ENCODE measurements at places on chromosomes 16 and 17.

GRCh38 chr17:44965481-44966234 lies 2.4 kb downstream of the C1QL1 start:
- peaks cover 76% of the 10 kb centered on the region for H3K27me3 ChIP-seq
- peaks cover 27% of the 10 kb centered on the region for H3K4me1 ChIP-seq
- no peak for DNase-seq
- peaks cover 3% of the 10 kb centered on the region for H3K36me3 ChIP-seq
- H3K4me3 ChIP-seq, result peak overlapping the region; percentile 23
- no peak overlapping the region for H3K27ac ChIP-seq

DNA sequence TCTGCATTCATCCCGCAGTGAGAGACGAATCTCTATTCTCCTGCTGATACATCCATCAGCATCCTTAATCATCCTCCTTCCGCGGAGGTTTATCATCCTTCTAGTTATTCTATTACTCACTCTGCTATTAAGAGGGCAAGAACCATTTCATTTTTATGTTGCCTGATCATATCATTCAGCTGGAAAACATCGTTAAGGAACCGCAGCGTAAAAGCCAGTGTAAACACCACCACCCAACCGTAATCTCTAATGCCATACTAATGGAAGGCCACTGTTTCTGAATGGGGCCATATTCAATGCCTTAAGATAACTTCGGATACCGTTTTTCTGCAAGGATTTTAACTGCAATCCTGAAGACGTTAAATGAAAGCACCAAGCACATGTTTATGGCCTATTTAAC lies 36.7 kb upstream of the ERCC4 start:
- H3K4me3 ChIP-seq, result no peak overlapping the region
- H3K27me3 ChIP-seq, result peaks cover 34% of the 10 kb centered on the region
- no peaks in the 10 kb centered on the region for H3K4me1 ChIP-seq
- peaks cover 2% of the 10 kb centered on the region for H3K36me3 ChIP-seq

GRCh38 chr16:70689970-70690891 lies 4.4 kb upstream of the MTSS2 start:
- no peak for DNase-seq
- no peaks in the 10 kb centered on the region for H3K27me3 ChIP-seq
- no peak overlapping the region for H3K4me3 ChIP-seq
- H3K4me1 ChIP-seq, result peaks cover 1% of the 10 kb centered on the region
- no peak overlapping the region for H3K27ac ChIP-seq
- peaks cover 3% of the 10 kb centered on the region for H3K36me3 ChIP-seq

DNA sequence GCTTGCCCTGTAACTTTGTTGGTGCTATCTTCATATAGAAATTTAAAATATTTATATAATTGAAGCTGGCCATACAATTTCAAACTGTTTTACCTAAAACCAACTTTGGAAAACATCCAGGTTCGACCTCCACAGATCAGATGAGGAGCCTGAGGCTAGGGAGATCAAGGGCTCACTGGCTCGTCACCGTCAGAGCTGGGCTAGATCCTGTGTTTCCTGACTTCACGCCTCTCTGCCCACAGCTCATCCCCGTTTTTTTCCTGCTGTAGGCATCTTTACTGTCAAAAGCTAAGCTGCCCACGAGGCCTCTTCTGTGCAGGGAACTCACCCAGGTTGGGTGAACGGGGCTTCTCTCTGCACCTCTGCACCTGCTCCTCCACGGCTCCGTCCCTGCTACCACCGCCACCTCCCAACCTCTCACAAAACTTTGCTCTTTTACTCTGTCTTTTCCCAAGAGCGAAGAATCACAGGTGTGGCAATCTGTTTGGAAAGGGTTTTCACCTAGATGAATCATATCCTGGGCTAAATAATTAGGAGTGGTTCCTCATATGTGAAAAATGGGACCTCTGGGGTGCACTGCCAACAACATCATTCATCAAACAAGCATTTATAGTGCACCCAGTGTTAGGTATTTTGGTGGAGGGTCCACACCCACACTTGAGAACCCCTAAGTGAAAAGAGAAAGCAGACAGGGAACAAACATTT lies 24.8 kb upstream of the KDM6B start:
- no peak overlapping the region for H3K4me3 ChIP-seq
- H3K27ac ChIP-seq, result no peak overlapping the region
- peaks cover 63% of the 10 kb centered on the region for H3K27me3 ChIP-seq
- H3K4me1 ChIP-seq, result no peaks in the 10 kb centered on the region
- no peak for DNase-seq

DNA sequence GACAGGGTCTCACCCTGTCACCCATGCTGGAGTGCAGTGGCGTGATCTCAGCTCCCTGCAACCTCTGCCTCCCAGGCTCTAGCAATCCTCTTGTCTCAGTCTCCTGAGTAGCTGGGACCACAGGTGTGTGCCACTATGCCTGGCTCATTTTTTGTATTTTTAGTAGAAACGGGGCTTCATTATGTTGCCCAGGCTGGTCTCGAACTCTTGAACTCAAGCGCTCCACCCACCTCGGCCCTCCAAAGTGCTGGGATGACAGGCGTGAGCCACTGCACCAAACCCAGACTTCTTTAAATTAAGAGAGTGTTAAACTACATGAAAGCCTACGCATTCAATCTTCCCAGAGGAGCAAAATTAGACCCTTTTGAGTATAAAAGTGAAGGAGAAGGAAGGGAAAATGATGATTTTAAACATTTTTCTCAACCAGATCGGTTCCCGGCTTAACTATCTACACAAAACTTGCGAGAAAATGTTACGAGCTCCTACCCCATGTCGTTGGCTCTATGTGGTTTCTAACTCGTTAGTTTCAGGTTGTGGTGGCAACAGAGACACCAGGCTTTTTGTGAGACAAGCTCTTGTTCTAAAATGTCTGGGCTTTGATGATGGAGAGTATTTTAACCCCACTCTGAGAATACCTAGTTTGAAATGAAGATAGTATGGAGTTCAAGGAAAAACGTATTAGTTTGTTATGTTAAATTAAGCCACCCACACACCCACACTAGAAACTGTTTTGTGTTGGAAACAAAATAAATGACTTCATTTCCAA lies 26.3 kb downstream of the STAT5B start:
- peaks cover 61% of the 10 kb centered on the region for H3K4me1 ChIP-seq
- H3K27ac ChIP-seq, result peak overlapping the region; percentile 98
- no peaks in the 10 kb centered on the region for H3K27me3 ChIP-seq
- peaks cover 18% of the 10 kb centered on the region for H3K36me3 ChIP-seq

DNA sequence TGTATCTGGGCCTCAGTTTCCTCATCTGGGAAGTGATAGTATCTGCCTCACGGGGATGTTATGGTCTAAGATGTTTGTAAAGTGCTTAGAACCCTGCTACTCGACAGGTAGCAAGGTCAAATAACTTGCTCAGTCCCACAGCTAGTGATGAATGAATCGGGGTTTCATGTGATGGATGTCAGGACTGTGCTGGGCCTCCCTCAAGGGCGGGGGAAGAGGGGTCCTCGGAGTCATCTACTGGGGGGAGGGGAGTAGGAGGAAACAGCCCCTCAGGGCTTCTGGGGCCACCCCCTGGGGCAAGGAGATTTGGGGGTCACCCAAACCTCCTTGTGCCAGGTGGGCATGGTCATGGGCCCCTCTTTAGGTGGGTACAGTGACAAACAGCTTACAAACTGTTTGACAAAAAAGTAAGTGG lies 732 bp downstream of the PNPO start:
- H3K27me3 ChIP-seq, result no peaks in the 10 kb centered on the region
- H3K4me1 ChIP-seq, result peaks cover 40% of the 10 kb centered on the region
- H3K4me3 ChIP-seq, result peak overlapping the region; percentile 81

DNA sequence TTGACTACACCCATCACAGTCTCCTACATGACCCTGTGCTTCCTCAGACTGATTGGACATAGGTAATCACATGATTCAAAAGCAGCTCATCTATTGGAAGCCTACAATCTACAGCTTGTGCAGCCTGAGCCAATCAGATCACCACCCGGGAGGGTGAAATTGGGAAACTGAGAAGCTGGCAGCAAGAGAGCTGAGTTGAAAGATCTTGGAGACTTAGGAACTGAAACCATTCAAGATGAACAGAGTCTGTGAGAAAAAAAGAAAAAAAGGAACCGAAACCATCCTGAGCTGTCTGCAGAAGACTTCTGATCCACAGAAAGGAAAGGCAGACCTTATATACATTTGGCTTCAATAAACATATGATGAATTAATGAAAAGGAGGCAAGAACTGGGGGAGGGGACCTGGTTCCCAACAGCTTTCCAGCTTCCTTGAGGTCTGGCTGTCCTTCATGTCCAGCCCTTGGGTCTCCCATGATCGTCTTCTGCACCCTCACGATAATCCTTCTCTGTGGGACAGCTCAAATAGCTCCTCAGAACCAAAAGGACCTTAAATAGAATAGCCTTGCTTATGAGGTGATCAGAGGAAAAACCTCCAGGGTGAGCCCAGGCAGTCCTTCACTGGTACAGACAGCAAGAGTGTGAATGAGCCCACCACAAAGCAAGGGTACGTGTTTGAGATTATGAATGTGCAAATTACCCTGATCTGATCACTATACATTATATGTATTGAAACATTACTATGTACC lies 32.6 kb downstream of the PLXDC1 start:
- no peaks in the 10 kb centered on the region for H3K27me3 ChIP-seq
- H3K4me1 ChIP-seq, result peaks cover 16% of the 10 kb centered on the region
- no peak overlapping the region for H3K27ac ChIP-seq
- no peaks in the 10 kb centered on the region for H3K36me3 ChIP-seq
- no peak for DNase-seq
- H3K4me3 ChIP-seq, result no peak overlapping the region

- peak overlapping the region; percentile 77 for H3K4me3 ChIP-seq
- peaks cover 10% of the 10 kb centered on the region for H3K36me3 ChIP-seq
- H3K27ac ChIP-seq, result peak overlapping the region; percentile 92
- no peak for DNase-seq
These were observed 389 bp downstream of the DUS1L start for GRCh38 chr17:82065193-82065637.

DNA sequence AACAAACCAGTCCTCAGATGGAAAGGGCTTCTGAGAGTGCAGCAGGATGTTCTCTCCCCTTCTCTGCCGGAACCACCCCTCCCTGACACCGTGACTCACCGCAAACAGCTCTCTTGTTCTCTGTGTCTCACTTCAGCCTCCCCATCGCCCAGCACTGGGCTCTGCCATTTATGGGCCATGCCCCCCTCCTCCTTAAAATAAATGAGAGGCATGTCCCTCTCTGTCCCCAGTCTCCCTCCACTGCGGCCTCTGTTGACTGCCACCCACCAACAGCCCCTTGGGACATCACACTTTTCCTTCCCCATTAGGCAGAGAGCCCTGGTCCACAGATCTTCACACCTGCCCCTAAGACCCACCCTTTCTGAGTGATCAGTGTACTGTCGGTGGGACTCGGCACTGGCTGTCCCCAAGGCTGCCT lies 6.3 kb downstream of the CCDC102A start:
- peak overlapping the region; percentile 75 for H3K4me3 ChIP-seq
- H3K4me1 ChIP-seq, result peaks cover 64% of the 10 kb centered on the region
- peak overlapping the region; percentile 94 for H3K27ac ChIP-seq
- H3K36me3 ChIP-seq, result peaks cover 11% of the 10 kb centered on the region
- no peak for DNase-seq

- no peaks in the 10 kb centered on the region for H3K4me1 ChIP-seq
- H3K27me3 ChIP-seq, result no peaks in the 10 kb centered on the region
- peaks cover 5% of the 10 kb centered on the region for H3K36me3 ChIP-seq
- no peak overlapping the region for H3K4me3 ChIP-seq
- H3K27ac ChIP-seq, result no peak overlapping the region
- no peak for DNase-seq
These were observed 24.1 kb downstream of the BAHCC1 start for GRCh38 chr17:81419319-81419885.

GRCh38 chr16:68373528-68374245 lies 62.9 kb downstream of the PRMT7 start:
- H3K4me1 ChIP-seq, result peaks cover 38% of the 10 kb centered on the region
- peak overlapping the region; percentile 64 for H3K27ac ChIP-seq
- DNase-seq, result no peak
- H3K27me3 ChIP-seq, result no peaks in the 10 kb centered on the region
- no peak overlapping the region for H3K4me3 ChIP-seq
- no peaks in the 10 kb centered on the region for H3K36me3 ChIP-seq

DNA sequence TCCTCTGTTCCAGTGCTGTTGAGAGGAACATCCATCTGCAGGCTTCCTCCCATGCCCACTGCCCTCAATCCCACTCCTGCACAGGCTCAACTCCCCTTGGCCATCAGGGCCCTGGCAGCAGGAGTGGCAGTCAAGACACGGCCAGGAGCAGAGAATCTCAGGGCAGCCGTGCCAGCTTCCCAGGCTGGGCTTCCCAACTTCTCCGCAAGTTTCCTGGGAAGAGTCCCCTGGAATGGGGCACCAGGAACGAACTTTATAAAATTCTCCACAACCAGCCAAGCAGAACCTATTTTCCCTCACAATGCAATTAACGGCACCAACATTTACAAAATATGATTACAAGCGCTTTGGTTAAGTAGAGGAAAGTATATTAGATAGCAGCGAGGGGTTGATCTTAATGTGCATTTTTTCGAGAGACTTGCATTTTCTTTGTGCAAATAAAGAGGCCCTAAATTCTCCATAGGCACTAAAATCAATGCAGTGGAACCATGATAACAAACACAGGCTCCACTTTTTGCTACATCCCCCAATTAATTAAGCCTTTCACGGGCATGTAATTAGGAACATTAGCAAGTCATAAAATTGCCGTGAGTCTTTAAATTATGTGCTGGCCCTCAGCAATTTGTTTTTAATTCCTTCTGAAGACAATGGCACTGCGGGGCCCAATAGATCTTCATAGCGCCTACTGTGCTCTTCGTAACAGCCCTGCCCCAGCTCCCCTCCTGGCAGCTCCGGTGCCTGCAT lies 99.9 kb upstream of the LHX1 start:
- H3K4me1 ChIP-seq, result no peaks in the 10 kb centered on the region
- H3K27me3 ChIP-seq, result no peaks in the 10 kb centered on the region
- H3K4me3 ChIP-seq, result no peak overlapping the region
- H3K36me3 ChIP-seq, result no peaks in the 10 kb centered on the region

DNA sequence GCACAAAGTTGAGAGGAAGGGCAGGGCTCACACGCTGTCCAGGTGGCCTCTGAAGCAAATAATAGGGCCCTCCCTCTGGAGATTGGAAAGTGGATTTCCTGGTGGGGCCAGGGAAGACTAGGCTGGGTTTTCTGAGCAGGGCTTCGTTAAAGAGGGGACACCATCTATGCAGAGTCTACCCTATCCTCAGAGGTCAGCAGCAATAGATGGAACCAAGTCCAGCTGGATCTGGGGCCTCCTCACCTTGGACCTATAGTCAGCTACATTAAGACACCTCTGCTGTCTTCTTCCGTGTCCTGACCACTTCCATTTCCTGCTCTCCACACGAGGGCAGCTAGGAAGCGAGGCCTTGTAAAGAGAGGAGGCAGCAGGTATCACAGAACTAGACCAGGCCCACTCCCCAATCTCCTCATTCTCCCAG lies 14.7 kb upstream of the ST6GALNAC1 start:
- peak overlapping the region; percentile 89 for H3K27ac ChIP-seq
- DNase-seq, result no peak
- no peaks in the 10 kb centered on the region for H3K27me3 ChIP-seq
- H3K36me3 ChIP-seq, result no peaks in the 10 kb centered on the region
- H3K4me3 ChIP-seq, result peak overlapping the region; percentile 55

- H3K36me3 ChIP-seq, result peaks cover 8% of the 10 kb centered on the region
- peak overlapping the region; percentile 91 for H3K27ac ChIP-seq
- peaks cover 36% of the 10 kb centered on the region for H3K4me1 ChIP-seq
These were observed 37.0 kb downstream of the RNF135 start for GRCh38 chr17:31007695-31008373.

GRCh38 chr17:61087024-61087423 lies 312.6 kb upstream of the TBX2 start:
- no peak overlapping the region for H3K27ac ChIP-seq
- H3K4me1 ChIP-seq, result no peaks in the 10 kb centered on the region
- H3K4me3 ChIP-seq, result no peak overlapping the region
- H3K36me3 ChIP-seq, result no peaks in the 10 kb centered on the region
- H3K27me3 ChIP-seq, result no peaks in the 10 kb centered on the region
